Naive thymus-derived CD4-positive, alpha-beta T cell (primary cell): ENCODE measurements at places on chromosomes 6 and 20. TPM values are rescaled to one million over a fixed set of nuclear protein-coding genes. Genes with fewer than 3 reads are reported as not detected.

The TDP2 gene
- total RNA-seq = 47.8 and 48.2 TPM in 2 replicates

The FAM217A gene
- total RNA-seq = not detected

The PREP gene
- 46.7 and 47.3 TPM in 2 replicates for total RNA-seq

The CST2 gene
- not detected for total RNA-seq

The APCDD1L gene
- not detected in 2 replicates for total RNA-seq
